ENCODE measurements at places on chromosomes 5 and 9. TPM values are rescaled to one million over a fixed set of nuclear protein-coding genes. Genes with fewer than 3 reads are reported as not detected.
A peak's percentile ranks its signal among the peaks of the same experiment; 100 is the strongest.

- peak; percentile 81 for DNase-seq
These were observed 6.9 kb downstream of the NR4A3 start for GRCh38 chr9:99828417-99829176.

- DNase-seq = no peak
These were observed 2.8 kb downstream of the MELK start for GRCh38 chr9:36575411-36575882.

- no peak for DNase-seq
These were observed 311.1 kb upstream of the CHD1 start for GRCh38 chr5:99239826-99240360.

The ACOT12 gene
- total RNA-seq = not detected

The IL5 gene
- not detected for total RNA-seq

Data from neural progenitor cell (in vitro differentiated cells).